Hindlimb muscle (tissue), 1 donor: ENCODE measurements at places on chromosomes 5 and 9.

GRCh38 chr5:160339406-160340130 is 27.2 kb upstream of the CCNJL start:
- DNase-seq = no peak

- DNase-seq = no peak
These were observed 412.6 kb downstream of the MLLT3 start for GRCh38 chr9:20209391-20210340.

- no peak for DNase-seq
These were observed 66.4 kb upstream of the ZNF608 start for GRCh38 chr5:124812771-124813358.

GRCh38 chr9:72232778-72233177 is 83.5 kb downstream of the GDA start:
- DNase-seq = no peak
